ENCODE measurements at places on chromosomes 5 and 9. TPM values are rescaled to one million over a fixed set of nuclear protein-coding genes. Genes with fewer than 3 reads are reported as not detected.

The PHF24 gene
- not detected for total RNA-seq

The TYRP1 gene
- not detected for total RNA-seq

The SLC34A1 gene
- total RNA-seq: 1.5 TPM

The TAF1L gene
- total RNA-seq: 0.05 TPM

The ADGRD2 gene
- total RNA-seq: not detected

The CDK7 gene
- 26.0 TPM for total RNA-seq

The SNCB gene
- total RNA-seq: not detected

The IGFBPL1 gene
- not detected for total RNA-seq

The PCDHB6 gene
- total RNA-seq: not detected

The LCN15 gene
- total RNA-seq: not detected

The PCDHB11 gene
- total RNA-seq: not detected

The CAMK2A gene
- total RNA-seq: not detected

The ZNF483 gene
- 5.9 TPM for total RNA-seq

The HAVCR1 gene
- total RNA-seq: 3.7 TPM

The SGCD gene
- not detected for total RNA-seq

The DCTN4 gene
- 40.6 TPM for total RNA-seq

The WNT8A gene
- not detected for total RNA-seq

All from activated CD4-positive, alpha-beta memory T cell treated with anti-CD3 and anti-CD28 coated beads, Interleukin-2, amount 10 ng/mL, durations not matched to agents 7 days and 5 days (primary cell).